ENCODE measurements at places on chromosomes 7 and 10.

GRCh38 chr10:13335881-13336280, 12.2 kb downstream of the SEPHS1 start:
- DNase-seq: no peak

- no peak for DNase-seq
These were observed 257.2 kb upstream of the GLI3 start for GRCh38 chr7:42494199-42494710.

- peak; percentile 87 for DNase-seq
These were observed 582.4 kb downstream of the SUGCT start for GRCh38 chr7:40717242-40717641.

DNA sequence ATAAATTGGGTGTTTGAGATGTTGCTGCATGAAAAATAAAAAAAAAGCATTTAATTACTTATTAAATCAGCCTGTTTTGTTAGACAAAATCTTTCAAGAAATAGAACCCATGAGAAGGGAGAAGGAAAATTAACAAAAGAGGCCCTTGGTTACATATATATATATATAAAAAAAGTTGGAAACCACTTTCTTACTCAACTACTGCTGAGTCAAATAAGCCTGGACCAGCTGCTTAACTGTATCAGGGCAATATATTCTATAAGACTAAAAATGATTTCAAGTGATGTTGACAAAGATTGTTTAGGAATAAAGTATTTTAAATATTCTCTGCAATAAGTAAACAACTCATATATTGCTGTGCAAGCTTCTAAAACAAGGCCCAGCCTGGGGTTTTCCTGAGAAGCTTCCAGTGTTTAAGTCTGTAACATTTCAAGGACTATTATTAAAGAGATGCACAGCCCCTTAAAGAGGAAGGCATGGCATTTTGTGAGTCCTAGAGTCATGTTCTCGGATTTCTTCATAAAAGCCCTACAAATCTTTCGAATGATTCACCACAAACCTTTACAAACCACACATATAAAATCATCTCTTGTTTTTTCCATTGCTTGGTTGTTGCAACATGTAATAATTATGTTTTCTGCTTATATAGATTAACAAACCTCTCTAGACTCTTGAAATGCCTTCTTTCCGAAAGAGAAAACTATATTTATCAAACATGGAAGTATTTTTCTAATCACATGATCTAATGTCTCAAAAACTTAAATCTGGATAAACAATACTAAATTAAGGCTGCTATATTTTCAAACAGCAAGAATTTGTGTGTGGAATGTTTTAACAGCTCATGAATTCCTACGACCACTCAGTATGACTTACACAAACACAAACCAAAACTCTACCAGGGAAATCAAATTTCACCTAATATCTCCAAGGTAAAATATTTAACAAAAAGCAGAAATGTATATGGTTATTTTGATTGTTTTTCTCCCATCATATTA, 14.3 kb downstream of the JAZF1 start:
- DNase-seq: peak; percentile 68

DNA sequence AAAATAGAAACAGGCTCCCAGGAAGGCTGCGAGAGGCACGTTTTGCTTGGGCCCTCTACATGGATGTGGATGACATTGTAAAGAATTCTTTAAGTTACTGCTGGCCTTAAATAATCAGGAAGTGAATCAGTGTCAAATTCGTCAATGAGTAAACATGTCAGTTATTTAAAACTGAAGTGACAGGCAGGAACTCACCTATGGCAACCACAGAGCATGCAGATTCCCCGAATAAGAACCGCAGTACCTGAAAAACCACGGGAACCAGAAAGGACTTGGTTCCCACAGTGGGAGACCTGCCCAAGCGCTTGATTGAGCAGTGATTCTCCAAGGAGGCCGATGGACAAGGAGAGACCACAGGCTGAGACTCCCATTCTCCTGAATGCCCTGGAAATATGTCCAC, 351.2 kb upstream of the AKR1E2 start:
- DNase-seq: no peak

GRCh38 chr7:13067036-13067435, 379.6 kb downstream of the ARL4A start:
- DNase-seq: no peak

DNA sequence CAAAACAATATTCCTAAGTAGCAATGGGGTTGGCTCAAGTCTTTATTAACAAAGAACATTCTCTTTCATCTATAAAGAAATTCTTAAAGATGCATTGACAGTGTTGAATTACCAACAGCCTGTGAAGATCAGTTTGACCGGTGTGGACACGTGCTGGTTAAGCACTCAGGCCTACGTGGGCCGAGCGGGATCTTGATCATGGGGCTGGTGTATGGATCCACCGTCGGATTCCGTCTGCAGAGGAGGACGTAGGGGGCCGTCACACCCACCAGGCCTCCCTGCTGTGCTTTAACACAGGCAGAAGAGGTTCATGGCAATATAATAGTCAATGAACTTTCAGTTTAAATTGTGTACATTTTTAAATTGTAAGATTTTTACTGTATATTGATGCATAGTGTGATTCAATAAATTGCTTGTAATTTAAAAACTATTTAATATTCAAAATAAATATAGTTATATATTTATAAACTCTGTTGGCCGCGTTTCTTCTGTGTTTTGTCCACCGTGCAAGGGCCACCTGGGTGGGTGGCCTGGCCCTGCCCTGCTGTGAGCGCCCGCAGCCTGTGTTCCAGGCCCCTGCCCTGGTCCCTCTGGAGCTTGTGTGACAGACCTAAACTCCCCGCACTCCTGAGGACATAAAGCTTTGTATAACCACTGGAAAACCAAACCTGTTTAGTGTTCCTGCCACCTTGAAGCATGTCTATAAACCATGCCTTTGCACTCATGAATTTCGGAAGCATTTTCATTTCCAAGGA, 1.9 kb upstream of the BHLHA15 start:
- DNase-seq: no peak

- no peak for DNase-seq
These were observed 73.8 kb upstream of the SFMBT2 start for GRCh38 chr10:7484456-7485243.

DNA sequence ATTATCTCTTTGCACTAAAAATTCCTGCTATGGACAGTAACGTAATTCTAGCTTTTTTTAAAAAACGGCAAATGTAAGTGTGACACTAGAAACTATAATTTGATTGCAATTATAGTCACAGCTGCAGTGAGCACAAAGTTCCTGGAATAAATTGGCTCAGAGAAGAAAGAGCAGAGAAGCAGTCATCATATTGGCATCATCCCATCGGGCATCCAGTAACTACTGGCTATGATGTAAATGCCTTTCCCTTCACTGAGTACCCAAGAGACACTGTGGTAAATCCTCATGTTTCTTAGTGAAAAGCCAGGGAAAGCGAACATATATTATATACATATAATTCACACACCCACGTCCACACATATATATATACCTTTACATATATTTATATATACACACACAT, 43.6 kb downstream of the PIP4K2A start:
- DNase-seq: peak; percentile 93

DNA sequence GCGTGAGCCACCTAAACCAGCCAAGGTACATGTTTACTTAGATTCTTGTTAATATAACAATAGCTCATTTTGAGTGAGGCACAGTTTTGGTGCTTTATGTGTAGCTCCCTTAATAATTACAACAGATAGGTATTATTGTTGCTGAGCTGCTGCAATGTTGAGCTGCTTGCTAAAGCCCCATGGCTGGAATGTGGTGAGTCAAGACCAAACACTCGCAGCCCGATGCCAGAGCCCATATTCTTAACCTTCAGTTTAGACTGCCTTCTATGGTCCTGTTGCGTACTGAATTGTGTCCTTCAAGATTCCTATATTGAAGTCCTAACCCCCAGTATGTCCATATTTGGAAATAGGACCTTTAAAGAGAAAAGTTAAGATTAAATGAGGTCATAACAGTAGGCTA, 407.1 kb downstream of the NEBL start:
- DNase-seq: no peak

DNA sequence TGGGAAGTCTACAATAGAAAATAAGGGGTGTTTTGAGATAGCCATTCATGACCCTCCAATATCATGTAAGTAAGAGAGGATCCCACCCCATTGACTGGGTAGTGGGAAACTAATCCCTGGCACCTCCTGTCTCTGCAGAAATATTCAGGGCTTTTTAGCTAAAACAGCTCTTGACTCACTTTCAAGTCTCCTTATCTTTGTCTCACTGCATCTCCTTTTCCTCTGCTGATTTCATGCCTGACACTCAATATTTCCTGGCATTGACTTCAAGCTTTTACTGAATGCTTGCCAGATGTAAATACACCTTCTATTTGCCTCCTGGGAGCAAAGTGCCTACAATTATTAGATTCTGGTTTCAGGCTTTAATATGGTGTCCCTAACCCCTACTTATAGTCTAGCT, 57.1 kb downstream of the CHRM2 start:
- DNase-seq: no peak

DNA sequence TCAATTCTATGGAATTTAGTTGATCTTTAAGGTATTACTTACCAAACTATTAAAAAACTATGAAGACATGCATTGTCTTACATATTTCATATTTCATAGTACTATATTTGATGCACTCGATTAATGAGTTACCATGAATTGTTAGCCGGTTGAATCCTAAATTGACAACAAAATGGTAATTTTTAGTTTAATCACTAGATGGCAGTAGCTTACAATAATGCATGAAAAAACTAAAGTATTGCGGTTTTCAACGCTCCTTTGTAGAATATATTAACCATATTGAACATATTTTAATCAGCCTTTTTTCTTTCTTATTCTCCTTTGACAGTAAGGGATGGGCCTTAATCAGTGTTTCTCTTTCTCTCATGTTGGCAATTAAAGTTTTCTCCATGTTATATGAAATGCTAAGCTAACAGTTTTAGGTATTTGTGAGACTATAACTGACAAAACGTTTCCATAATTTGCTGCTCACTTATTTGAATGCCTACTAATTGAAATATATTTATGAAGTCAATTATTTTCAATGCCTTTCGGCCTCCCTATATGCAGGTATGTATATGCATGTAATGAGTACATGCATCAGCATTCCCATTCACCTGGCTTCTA, 48.5 kb upstream of the ARL4A start:
- no peak for DNase-seq

- DNase-seq: no peak
These were observed 9.6 kb upstream of the NAMPT start for GRCh38 chr7:106294334-106294733.

DNA sequence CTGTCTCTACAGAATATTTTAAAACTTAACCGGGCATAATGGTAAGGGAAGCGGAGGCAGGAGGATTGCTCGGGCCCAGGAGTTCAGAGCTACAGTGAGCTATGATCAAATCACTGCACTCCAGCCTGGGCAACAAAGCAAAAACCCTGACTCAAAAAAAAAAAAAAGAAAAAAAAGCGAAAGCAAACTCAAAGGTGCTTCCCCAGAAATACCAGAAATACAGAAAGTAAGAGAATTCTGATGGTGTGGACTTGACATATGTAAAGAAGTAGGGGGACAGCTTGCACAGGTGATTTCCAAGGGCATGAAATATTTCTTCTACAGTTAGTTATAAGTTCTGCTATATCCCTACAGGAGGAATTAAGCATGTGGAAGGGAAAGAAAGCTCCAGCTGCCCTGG, 69.7 kb upstream of the APBB1IP start:
- DNase-seq: no peak

DNA sequence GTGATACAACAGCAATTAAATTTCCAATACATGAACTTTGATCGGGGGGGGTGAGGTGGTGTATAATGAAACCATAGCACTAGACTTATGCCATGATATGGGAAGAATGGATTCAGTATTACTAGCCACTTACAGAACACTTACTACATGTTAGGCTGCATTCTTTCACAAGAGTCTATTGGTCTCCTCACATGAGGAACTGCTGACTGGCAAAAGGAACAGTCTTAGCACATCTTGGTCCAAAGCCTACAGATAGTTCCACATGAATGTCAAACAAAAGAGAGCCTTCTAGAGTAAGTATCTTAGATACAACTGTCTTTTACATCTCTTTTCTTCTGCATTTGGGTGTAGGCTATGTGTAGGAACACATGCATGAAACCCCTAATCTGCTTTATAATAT, 115.9 kb upstream of the DNAJB12 start:
- no peak for DNase-seq

GRCh38 chr10:24982319-24983112, 30.1 kb upstream of the PRTFDC1 start:
- no peak for DNase-seq

DNA sequence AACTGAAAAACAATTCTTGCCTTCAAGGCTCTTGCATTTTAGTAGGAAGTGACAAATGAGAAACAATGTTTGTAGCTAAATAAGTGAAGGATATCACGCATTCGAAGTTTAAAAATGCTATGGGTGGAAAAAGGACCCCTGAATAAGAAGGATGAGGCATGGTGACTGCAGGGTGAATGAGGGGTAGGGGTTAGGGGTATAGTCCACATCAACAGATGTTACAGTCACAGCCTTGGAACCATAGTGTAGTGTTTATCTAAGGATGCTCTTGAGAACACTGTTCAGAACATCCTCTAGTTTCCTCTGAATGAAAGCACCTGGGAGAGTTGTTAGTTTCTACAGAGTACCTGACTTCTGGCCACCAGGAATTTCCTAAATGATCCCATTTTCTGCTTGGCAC, 157.0 kb downstream of the RELN start:
- no peak for DNase-seq

- DNase-seq: no peak
These were observed at the start of gene GPER1 for GRCh38 chr7:1087952-1088920. Gene GPER1 (plus strand): TSS chr7:1088113. CDS start chr7:1091729, 3,616 bp downstream.

- DNase-seq: no peak
These were observed 49.2 kb downstream of the GALNT11 start for GRCh38 chr7:152074673-152075072.

GRCh38 chr7:41501466-41501865, 201.4 kb downstream of the INHBA start:
- no peak for DNase-seq

DNA sequence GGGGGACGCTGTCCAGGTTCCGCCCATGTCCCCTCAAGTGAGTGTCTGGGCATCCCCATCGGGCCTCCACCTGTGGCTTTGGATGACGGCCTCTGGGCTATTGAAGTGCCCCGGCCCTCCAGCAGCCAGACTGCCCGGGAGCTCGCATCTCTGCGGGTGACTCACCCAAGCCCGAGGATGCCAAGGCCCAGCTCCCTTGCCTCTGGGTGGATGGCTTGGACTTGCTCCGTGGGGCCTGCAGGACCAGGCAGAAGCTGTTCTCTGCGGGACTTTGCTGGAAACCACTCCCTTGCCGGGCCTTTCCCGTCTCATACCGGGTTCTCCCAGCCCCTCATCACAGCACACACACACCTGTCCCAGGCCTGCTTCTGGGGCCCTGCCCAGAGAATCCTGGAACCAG, 22.4 kb downstream of the DPYSL4 start:
- DNase-seq: no peak

GRCh38 chr7:157355784-157356511, 19.1 kb downstream of the DNAJB6 start:
- no peak for DNase-seq

- DNase-seq: peak; percentile 51
These were observed 33.4 kb downstream of the OGDH start for GRCh38 chr7:44639671-44640321.

- DNase-seq: no peak
These were observed 165.5 kb downstream of the LRRN3 start for GRCh38 chr7:111256391-111256790.
